T1000 (cell line): ENCODE measurements at places on chromosomes 5 and 9.

DNA sequence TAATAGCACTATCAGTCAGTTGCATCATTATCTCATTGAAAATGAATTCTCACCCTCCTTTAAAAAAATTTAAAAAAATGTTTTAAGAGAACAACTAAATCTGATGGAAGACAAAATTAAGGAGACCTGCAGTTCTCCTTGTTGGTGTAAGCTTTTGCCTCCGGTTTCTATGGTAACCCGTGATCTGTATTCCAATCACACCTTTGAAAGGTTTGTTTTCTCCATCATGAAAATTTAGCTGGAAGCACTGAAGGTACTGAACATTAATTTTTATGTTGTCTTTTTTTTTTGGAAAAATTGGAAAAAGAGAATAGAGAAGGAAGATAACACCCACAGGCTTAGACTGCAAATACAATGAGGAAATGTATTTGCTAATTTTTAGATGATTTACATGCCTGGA is 2.5 kb upstream of the BASP1 start:
- no peak for DNase-seq

- DNase-seq = no peak
Measured at GRCh38 chr5:73968246-73968645, 342.2 kb downstream of the ARHGEF28 start.

DNA sequence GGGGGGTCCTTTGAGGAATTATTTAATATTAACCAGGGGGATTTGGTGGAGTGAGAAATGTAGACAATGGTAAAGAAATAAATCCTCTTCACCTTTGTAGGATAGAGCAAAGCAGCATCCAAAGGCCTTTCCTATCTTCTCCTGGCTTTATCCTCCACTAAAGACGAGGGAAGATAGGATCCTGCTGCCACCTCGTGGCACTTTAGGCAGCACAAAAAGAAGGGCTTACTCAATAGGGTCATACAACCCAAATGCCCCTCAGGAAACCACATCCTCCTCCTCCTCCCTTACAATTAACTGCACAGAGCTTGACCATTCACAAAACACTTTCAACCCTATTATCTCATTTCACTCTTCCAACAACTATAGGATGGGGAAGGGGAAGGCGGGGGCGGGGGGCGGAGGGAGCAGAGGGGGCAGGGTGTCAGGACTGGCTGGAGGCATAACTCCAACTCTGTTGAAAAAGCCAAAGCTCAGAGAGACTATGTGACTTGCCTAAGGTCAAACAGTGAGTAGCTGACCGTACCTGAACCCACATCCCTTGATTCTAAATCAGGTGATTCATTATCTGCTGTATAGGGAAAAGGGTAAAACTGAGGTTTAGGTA is 45.4 kb upstream of the MYOT start:
- no peak for DNase-seq

DNA sequence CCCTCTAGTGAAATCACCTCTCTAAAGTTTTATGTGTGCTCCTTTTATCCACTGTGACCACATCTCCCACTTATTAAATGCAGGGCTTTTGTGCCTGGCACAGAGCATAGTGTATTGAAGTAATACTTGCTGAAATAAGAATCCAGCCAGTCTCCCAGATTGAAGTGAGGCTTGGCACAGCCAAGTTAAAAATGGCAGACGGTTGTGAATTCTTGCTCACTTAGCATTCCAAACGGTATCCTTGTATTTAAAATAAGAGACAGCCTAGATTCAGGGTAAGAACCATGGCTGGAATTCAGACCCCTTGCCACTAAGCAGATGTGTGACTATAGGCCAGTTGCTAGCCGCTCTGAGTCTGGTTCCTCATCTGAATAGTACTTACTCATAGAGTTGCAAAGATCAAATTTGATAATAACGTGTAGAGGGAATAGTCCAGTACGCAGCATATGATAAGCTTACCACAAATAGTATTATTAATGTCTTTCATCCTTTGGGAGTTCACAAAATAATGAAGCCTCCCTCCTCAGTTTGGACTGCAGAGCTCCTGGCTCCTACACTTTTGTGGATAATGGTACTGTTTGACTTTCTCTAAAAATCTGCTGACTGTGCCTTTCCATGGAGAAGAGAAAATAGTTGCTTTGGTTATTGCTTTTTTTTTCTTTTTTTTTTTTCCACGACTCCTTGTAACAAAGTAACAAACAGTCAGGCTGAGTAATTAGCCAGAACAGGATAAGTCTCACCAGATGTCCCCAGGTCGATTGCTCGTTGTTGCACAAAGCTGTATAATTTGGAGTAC is 51.5 kb downstream of the FGF1 start:
- no peak for DNase-seq

GRCh38 chr5:110630350-110630749 is 96.1 kb downstream of the TMEM232 start:
- no peak for DNase-seq

GRCh38 chr5:88377705-88378656 is 109.3 kb upstream of the TMEM161B start:
- DNase-seq = no peak

GRCh38 chr5:167820101-167820990 is 471.1 kb upstream of the WWC1 start:
- DNase-seq = no peak

DNA sequence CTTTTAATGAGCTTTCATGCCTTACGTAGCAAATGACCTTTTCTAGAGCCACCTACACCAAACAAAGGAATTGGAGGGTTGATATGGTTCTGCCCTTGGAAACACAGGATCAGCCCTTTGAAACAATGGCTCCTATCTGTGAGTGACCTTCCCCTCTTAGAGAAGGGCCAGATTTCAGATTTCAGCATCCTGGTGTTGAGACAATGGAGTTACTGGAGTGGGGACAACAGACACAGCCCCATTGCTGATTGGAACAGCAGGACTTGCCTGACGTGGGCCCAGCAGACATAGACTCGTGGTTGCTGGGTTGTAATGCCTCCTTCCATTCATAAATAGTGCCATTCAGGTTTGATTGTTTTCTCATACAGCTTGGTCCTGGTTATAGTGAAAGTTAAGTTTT is 96.0 kb downstream of the GALNT10 start:
- no peak for DNase-seq

GRCh38 chr5:175695161-175696126 is 37.6 kb downstream of the HRH2 start:
- no peak for DNase-seq

DNA sequence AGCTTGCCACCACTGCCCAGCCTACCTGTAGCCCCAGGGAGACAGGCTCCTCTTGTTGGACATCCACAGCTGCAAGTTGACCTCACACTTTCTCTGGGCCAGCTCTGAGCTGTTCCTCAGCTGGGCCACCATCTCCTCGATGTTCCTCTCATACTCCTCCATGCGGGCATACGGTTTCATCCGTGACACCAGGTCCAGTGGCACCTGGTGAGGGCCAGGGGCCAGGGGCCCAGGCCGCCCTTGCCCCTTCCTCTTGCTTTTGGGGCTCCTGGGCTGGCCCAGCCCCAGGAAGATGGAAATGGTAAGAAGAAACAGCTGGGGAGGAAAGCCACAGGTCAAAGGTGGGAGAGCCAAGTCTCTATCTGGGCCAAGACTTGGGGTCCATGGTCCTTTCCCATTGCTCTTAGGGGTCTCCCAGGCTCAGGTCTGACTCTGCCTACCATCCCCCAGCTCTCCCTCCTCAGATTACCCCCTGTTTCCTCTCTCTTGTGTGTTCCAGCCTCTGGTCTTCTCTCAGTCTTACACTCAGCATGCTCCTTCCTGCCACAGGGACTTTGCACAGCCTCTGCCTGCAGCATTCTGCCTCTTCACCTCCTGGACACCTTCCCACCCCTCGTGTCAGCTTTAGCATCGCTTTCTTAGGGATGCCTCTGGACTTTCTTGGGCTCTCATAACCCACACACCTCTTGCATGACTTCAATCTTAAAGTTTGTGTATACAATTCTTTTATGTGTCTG is 2.2 kb downstream of the IL17B start:
- no peak for DNase-seq

GRCh38 chr5:17426104-17426749 is 71.8 kb upstream of the TAF11L2 start:
- DNase-seq = no peak

- no peak for DNase-seq
Measured at GRCh38 chr9:69812068-69813000, 8.3 kb upstream of the CFAP95 start.
